ENCODE measurements at places on chromosomes 2 and 18. TPM values are rescaled to one million over a fixed set of nuclear protein-coding genes. Genes with fewer than 3 reads are reported as not detected.

DNA sequence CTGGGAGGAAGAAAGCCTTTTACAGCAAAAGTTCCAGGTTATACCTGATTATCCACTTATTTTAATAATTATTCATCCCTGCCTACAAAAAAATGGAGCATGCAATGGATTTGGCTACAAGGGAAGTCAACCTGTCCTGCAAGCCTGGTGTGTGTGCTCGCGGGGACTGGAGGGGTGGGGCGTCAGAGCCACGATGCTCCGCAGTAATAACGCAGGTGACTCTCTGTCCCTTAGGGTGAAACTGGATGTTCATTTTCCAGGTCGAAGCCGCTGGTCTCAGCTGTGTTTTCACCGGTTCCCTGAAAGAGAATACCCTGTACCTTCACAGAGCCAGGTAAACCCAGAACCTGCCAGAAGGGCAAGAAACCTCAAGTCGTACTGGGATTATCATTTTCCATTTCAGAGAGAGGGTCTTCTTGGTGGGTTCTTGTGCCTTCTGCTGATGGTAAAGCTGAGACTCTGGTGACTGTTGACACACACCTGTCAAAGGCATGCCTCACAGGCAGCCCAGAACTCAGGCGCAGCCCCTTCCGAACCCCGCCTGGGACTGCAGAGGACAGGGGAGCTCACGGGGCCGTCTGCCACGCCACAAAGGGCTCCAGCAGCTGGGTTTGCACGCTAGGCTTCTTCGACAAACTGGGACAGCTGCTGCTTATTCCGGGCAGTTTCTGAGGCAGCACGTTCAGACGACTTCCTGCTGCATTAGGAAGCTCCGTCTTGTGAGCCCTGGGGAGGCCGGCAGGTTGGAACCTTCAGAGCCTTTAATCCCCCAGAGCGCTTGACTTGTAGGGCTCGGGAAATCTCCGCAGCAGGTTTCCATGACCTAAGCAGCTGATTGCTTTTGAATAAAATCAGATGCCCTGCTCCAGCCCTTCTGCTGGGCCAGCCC, 58.6 kb downstream of the KCNG2 start:
- DNase-seq: peak; percentile 17

DNA sequence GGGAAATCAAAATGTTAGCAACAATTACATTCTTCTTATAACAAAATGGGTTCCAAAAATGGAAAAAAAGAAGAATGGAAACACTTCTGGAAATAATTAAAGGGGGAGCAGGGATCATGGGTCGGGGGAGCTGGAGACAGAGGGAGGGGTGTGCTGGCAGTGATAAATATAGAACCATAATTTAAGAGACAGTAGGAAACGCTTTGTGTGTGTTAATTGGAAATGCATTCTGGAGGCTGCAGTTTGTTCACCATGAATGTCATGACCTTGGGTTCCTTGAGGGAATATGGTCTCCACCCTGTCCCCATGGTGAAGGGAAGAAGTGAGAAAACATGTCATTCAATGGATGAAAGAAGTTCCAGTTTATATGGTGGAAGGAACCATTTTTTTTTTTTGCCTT, 540.7 kb downstream of the TNS1 start:
- no peak for DNase-seq

DNA sequence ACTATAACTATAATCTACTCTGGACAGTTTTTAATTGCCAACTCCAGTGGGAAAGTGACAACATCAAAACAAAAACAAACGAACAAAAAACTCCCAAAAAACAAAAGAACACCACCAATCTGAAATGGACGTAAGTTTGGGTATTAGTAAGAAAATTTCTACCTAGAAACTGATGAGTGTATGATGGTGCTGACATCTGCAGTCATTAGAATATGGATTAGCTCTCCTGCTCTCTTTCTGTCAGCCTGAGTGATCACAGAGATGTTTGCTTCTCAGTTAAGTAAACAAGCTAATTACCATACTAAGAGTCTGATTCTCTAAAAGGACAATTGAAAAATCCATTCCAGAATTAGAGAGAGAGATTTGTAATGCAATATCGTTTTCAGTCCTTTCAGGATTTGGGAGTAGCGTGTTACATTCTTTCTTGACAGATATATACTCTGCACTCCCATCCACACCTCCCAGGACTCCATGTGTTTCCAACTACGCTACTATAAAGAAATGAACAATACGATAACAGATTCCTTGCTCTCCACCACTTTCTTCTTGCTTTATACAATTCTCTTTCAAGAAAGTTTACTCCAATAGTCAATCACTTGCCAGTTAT, 1347.4 kb upstream of the PIK3C3 start:
- no peak for DNase-seq

GRCh38 chr2:63735263-63735662, 106.4 kb upstream of the UGP2 start:
- no peak for DNase-seq

DNA sequence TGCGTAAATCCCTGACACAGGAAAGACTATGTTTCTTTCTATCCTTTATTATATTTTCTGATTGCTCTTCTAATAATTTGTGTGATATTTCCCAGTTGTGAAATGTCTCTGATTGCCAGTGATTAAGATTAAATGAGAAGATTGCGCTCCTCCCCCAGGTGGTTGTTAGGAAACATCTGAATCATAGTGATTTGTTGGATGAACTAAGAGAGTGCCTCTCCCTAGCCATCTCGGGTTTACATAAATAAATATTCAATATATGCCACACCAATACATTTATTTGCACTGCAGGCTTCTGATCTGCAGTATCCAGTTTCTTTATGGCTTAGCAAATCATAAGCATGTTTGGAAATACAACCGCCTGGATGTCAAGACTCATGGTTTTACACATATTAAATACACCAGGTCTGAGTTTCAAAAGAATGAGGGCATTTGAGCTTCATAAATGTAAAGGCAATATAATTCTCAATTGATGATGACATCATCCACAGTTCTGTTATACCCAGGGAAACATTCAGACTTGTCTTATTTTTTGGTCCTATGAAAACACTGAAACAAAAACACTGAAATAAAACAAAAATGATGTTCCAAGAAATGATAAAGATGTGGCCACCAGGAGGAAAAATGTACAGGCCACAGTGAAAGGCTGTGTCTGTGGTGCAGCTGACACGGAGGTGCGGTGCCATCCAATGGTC, 826.7 kb upstream of the ACVR2A start:
- DNase-seq: no peak

DNA sequence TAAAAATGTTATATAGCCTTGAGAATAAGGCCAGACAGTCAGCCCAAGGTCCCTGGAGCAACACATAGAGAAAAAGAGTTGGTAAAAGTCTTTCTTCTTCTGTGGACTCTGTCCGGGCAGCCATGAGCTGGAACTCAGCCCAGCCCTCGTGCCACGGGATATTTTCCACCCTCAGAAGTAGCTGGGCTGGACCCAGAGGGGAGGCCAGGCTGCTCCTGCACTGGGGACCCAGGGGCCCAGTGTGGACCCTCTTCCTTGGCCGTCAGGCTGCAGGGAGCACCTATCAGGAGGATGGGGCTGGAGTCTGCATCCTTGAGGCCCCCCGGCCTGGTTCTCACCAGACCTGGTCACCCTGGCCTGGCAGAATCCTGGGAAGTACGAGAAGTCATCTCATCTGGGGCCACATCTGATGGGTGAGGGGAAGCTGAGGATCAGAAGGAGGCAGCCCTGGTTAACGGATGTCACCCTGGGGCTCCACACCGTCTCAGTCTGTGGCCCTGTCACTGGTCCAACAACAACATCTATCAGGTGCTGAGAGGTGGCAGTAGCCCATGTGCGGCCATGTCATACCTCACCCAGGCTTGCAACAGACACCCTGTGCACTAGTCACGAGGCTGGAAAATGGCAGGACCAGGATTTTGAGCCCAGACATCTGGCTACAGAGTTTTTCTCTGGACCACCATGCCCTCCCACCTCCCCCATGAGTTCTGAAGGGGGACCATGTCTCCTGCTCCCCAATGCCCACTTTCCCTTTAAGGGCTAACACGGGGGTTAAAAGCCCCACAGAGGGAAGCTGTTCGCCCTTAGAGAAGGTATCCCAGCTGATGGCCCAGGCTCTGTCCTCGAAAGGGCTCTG, 33.0 kb downstream of the SDC1 start:
- no peak for DNase-seq

- DNase-seq: no peak
These were observed 69.9 kb downstream of the PLB1 start for GRCh38 chr2:28565720-28566295.

- DNase-seq: no peak
These were observed 46.6 kb upstream of the AMMECR1L start for GRCh38 chr2:127932199-127932876.

- peak; percentile 55 for DNase-seq
These were observed 3.5 kb upstream of the CABLES1 start for GRCh38 chr18:23131693-23132319.

GRCh38 chr2:47344890-47345589, 57.9 kb upstream of the MSH2 start:
- no peak for DNase-seq

DNA sequence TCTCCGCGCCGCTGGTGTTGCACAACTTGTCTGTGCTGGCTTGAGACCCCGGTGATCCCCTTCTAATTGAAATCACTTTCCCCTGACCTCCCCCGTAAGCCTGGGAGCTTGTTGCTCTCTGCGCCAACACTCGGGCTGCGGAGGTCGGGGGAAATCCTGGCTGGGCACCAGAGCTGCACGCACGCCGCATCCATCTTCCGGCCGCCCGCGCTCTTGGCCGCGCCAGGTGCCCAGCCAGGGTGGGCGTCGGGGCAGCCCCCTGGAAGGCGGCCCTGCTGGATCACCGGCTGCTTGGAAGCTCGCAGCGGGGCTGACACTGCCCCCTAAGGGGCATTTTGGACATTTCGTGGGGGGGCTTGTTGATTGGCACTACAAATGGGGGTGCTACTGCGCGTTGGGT, 280.3 kb upstream of the SKOR2 start:
- DNase-seq: no peak

DNA sequence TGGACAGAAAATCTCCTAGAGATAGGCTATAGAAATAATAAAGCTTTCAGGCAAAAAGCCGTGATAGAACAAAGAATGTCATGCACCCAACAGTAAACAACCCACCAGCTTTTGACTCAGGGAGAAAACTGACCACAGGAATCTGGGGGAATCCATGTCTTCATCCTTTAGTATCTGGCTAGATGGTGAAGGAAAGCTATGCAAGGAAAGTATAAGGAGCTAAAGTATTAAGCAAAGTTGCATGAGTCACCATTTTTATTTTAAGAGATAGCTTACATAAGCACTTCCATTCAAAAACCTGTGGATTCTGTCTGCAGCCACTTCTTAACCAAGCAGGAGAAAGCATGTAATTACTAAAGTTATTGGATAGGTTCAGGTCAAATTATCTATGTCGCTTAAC, 363.8 kb downstream of the LRP1B start:
- DNase-seq: no peak

GRCh38 chr2:21123473-21124393, at the start of gene TDRD15:
Gene TDRD15, plus strand, starts transcription at chr2:21123968. Its CDS starts 13,500 bp downstream, at chr2:21137468.
- no peak for DNase-seq

GRCh38 chr2:109242654-109243331, 113.8 kb downstream of the SH3RF3 start:
- DNase-seq: no peak

DNA sequence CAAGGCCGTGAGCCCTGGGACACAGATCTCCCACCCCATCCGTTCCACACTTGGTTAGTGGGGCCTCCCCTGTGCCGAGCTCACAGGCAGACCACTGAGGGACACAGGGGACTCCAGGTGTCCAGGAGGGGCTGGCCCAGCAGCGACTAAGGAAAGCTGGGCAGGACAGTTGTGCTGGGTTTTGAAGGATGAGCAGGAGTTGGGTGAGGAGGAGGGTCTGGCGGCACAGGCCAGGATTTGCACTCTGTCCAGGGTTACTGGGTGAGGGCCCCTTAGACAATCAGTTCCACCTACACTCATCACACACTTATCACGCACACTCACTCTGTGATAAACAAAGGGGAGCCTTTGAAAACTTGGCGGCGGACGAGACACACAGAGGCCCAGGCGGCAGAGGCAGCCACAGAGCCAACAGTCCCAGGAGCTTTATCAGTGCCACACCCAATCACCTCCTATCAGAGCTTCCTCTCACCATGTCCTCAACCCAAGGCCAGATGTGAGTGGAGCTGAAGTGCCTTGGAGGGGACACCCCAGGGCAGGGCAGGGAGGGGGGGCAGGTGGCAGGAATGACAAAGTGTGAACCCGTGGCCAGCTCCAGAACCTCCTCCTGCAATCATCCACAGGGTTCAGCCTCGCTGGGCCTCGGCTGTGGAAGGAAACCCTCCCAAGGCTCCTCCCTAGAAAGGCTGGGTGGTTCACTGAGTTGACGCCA, 26.6 kb downstream of the BIN1 start:
- DNase-seq: peak; percentile 87

- DNase-seq: no peak
These were observed 61.4 kb upstream of the RTN4 start for GRCh38 chr2:55111570-55112228.

DNA sequence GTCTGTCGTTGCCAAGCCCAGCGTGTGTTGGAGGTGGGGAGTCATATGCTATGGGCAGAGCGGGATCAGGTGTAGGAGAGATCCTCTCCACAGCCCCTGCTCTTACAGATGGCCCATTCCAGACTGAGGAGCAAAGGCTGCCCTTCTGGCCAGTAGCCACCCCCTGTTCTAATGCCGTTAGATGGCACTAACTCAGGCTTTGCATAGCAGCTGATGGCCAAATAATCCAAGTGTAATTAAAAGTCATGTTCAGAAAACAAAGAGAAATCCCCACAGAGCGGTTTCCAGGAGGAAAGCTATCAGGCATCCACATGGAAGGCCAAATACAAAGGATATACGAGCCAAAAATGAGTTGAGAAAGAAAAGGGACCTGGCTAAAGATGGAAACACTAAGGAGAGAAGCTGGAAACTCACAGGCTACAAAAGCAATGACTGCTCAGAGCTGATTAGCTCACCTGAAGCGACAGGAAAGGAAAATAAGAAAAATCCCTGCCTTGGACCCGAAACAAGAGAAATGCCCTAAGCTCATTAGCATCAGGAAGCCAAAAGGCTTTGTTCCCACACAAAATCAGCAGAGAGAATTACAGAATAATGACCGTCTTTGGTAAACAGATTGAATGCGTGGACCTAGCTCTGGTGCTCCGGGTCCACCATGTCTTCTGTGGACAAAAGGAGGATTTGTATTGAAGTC, 1002.4 kb upstream of the KLHL29 start:
- DNase-seq: no peak

GRCh38 chr2:179440642-179441251, 176.1 kb upstream of the SESTD1 start:
- no peak for DNase-seq

- no peak for DNase-seq
These were observed 164.8 kb downstream of the PRKCE start for GRCh38 chr2:45816272-45816671.

GRCh38 chr2:159226608-159227385, 59.7 kb downstream of the WDSUB1 start:
- DNase-seq: no peak

The PRKD3 gene
- total RNA-seq: 22.5 TPM

The INSIG2 gene
- total RNA-seq: 35.0 TPM

The TSPYL6 gene
- not detected for total RNA-seq

The PSMA8 gene
- 1.7 TPM for total RNA-seq

The LYPD6 gene
- total RNA-seq: not detected

The CCDC195 gene
- not detected for total RNA-seq

The NCKAP5 gene
- not detected for total RNA-seq

The ACMSD gene
- total RNA-seq: not detected

The SGO2 gene
- 40.5 TPM for total RNA-seq

The PKDCC gene
- not detected for total RNA-seq

The RTP5 gene
- 0.10 TPM for total RNA-seq

The NMUR1 gene
- total RNA-seq: not detected

The NR4A2 gene
- total RNA-seq: 10.0 TPM

The TACR1 gene
- not detected for total RNA-seq
